Posterior vena cava (tissue), 2 donors: ENCODE measurements at places on chromosomes 2 and 18.

DNA sequence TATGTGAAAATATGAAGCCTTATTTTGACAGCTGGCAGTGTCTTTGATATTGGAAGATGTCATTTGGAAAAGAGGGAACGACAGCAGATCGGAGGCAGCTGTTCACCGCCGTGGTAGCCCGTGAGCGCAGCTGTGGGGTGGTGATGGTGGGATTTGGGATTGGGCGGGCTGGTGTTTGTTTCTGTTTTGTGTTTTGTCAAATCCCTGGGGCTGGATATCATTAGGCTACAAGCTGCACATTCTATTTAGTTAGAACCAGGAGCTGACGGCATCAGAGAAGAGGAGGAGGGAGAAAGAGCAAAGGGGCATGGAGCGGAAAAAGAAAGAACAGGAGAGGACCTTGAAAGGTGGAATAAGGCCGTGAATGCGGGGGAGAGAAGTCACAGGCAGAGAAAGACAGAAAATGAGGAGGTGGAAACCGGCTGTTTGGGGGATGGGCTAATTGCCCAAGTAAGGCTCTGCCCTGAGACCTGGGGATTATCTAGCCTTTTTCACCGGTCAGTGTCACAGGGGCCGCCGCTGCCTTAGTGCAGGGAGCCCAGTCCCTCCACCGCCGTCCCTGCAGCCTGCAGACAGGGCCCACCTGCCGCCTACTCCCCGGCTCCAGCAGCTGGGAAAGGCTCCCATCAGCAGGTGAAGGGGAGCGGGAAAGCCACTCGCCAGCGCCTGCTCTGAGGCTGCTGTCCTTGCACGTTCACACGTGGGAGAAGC, 88.0 kb downstream of the ZCCHC2 start:
- no peak for DNase-seq

DNA sequence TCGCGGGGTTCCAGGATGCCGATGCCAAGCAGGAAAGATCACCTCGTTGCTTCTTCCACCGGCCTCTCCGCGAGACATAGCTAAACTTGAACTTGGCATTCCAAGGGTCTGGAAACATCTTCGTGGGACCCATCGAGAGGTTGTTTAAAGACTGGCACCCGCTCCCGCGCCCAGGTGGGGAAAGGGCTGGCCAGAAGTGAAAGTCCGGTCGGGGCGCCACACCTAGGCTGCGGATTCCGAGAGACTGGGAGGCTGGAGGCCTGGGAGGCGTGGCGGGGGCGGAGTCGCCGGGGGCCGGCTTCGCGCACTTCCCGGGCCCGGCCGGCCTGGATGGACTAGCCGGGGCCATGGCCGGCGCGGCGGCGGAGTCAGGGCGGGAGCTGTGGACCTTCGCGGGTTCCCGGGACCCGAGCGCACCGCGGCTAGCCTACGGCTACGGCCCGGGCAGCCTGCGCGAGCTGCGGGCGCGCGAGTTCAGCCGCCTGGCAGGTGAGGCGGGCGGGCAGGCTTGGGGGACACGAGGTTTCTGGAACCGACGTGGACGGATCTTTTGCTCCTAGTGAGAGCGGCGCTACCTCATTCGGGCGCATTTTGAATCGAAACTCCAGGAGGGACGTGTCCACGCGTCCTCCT, at the start of gene MOCOS:
Gene MOCOS (plus strand): TSS at position 305 of the 633 bp plus-strand sequence. CDS start 43 bp downstream, at position 348.
- DNase-seq: peak; percentile 89

GRCh38 chr2:134399096-134399495, 145.2 kb downstream of the MGAT5 start:
- DNase-seq: no peak

GRCh38 chr2:177545143-177545542, 152.6 kb downstream of the AGPS start:
- no peak for DNase-seq

GRCh38 chr2:20484810-20485611, 38.1 kb downstream of the RHOB start:
- DNase-seq: no peak

GRCh38 chr2:3762771-3763447, 59.5 kb downstream of the DCDC2C start:
- DNase-seq: no peak

GRCh38 chr2:204575463-204575862, 30.2 kb downstream of the PARD3B start:
- no peak for DNase-seq

DNA sequence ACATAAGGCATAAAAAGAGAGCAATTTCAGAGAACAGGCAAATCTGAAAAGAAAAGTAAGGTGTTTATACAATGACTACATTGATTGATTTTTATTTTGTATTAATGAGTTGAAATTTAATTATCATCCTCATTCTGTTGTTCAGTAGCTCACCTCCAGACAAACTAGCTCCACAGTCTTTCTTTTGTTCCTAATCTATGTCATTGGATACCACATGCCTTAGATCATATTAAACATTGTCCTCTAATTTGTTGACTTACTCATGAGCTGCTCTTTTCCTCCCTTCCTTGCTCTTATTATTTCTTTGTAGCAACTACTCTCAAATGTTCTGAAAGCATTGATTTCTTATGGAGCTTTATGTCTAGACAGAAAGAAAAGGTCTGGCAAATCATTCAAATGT, 185.5 kb upstream of the ZSWIM2 start:
- DNase-seq: no peak

DNA sequence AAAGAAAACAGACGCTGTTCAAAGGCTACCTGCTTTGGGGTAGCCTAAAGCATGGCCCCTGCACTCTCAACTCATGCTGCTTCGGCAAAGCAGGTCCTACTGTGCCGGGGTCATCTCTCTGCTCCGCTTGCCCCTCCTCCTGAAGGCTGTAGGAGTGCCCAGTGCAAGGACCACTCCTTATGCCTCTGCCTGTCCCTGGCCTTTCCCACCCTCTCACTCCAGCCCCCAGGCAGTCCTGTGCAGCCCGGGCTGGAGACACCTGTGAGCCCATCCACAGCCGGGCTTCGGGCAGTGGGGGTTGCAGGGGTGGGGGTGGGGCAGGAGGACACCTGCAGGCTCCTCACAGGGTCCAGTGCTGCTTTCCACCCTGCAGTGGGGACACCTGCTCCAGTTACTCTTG, 69.1 kb downstream of the ACKR3 start:
- DNase-seq: peak; percentile 72

GRCh38 chr2:11410101-11410500, 55.9 kb downstream of the E2F6 start:
- DNase-seq: no peak

DNA sequence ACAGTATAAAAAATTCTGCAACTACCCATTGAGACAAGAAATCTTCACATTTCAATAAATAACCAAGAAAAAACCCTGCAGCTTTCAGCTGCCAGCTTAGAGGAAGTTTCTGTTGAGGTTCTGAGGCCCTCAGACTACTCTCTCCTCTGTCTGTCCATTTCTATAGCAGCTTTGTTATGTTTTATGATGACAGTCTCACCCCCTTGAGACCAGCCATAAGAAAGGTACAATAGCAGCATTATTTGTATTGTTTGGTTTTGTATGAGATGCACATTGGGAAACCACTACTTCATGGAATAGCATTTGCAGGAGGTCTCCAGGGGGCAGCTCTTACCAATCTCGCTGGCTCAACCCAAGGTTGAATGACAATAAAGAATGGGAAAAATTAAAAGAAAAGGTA, 334.6 kb upstream of the VRK2 start:
- no peak for DNase-seq

GRCh38 chr18:28189400-28190239, 12.7 kb upstream of the CDH2 start:
- DNase-seq: no peak

DNA sequence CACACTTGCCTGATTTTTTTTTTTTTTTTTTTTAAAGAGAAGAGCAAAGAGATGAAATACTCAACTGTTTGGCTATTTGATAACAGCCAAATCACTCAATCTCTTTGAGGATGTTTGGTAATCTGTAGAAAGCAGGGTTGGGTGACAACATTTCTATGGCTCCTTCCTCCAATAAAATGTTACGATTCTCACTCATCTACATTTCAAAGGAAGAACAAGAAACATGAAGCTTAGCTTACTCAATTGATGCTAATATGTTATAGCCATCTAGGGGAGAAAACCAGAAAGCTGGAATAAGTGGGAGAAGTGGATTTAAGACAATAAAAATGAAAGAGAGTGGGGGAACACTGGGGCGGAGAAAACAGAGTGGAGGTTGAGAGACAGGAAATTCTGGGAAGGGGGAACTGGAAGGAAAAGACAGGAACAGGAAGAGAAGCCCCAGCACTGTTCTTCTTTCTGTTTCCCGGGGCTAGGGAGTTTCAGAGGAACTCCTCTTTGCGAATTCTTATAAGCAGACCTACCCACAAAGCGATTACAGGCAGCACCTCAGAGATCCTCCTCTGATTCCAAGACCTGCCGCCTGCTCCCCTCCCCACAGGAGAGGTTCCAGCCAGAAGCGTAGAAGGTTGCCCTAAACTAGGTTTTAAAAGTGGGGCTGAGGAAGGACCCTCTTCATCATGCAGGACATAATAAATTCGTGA, 13.3 kb downstream of the ST3GAL5 start:
- no peak for DNase-seq

GRCh38 chr2:38440655-38441054, 63.6 kb upstream of the ATL2 start:
- peak; percentile 35 for DNase-seq

DNA sequence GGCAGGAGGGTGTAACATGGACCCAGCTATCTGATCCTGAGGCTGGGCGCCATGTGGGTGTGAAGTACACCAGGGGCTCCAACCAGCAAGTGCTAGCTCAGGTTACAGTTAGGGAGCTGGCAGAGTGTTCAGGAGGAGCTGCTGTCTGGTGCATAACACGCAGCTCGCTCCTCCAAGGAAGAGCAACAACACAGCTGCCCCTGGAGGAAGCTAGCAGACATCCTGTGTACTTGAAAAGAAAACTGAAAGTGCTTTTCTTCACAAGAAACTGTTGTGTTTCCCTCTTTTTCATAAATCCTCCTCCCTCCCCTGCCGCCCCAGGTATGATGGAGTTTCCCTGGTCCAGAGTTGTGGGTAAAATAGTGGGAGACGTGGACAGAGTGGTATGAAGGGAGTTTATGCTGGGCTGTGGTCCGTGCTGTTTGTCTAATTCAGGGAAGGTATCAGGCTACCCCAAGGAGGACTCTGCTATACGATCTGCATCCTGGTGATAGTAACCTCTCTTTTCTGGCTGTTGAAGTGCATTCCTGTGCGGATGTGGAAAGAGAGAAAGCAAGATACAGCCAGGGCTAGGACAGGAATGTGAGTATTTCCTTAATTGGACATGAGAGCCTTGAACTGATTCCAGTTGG, 6.1 kb upstream of the LBH start:
- DNase-seq: no peak

- no peak for DNase-seq
Observed at GRCh38 chr2:70832386-70832785, 3.2 kb downstream of the CD207 start.

- DNase-seq: peak; percentile 93
Observed at GRCh38 chr2:11738589-11739436, 7.6 kb upstream of the LPIN1 start.

DNA sequence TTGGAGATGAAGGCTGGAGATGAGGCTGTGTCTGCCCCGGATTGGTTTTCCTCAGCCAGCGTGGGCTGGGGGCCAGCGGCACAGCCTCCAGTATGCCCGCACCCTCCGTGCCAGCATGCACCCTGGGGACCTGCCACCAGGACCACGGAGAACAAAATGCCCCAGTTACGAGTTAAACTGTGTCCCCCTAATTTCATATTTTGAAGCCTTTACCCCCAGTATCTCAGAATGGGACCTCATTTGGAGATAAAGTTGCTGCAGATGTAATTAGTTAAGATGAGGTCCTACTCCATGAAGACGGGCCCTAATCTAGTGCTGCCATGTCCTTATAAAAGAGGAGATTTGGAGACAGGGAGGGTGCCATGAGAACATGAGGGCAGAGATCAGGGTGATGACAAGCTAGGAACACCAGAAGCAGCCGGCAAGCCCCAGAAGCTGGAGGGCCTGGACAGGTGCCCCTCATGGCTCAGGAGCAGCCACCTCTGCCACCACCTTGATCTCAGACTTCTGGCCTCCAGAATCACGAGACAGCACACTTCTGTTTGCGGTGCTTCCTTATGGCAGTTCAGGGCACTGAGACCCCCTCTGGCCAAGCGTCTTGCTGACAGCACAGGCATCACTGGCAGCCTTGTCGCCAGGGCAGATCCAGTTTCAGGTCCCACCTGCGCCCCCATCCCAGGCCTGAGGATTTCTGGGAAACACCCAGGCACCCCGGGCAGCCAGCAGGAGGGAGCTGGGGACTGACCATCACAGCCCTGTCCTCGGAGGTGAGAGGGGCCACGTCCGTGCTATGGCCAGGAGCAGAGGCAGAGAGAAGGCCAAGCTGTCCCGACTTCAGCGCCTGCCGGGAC, 29.4 kb downstream of the KIF1A start:
- peak; percentile 58 for DNase-seq

GRCh38 chr2:86136141-86136540, 30.1 kb downstream of the PTCD3 start:
- DNase-seq: no peak

DNA sequence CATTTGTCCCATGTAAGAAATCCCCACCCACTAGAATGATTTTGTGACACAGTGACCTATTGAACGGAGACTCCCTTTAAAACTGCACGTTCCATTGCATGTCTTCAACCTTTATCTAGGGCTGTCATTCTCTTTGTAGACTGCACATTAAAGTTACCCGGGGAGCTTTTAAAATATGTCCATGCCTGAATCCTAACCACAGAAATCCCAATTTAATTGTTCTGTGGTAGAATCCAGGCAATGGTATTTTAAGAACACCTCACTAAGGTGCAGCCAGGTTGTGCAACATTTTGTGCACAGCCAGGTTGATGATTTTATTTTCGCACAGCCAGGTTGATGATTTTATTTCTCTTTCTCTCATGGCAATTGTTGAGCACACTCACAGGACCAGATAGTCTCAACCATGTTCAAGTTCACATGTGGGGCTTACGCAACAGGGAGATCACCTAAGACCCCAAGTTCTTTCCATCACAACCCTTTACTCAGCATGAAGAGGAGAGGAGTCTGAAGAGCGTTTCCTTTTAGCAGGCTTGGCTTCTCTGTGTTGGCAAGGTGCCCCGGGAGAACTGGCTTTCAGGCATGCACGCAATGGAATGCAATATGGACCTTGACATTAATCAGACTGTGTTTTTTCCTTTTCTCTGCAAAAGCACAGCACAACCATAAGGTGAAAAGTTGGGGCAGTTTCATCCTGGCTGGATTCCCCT, 467.3 kb upstream of the ETAA1 start:
- DNase-seq: peak; percentile 83

- DNase-seq: no peak
Observed at GRCh38 chr2:210007895-210008294, 5.5 kb downstream of the RPE start.

DNA sequence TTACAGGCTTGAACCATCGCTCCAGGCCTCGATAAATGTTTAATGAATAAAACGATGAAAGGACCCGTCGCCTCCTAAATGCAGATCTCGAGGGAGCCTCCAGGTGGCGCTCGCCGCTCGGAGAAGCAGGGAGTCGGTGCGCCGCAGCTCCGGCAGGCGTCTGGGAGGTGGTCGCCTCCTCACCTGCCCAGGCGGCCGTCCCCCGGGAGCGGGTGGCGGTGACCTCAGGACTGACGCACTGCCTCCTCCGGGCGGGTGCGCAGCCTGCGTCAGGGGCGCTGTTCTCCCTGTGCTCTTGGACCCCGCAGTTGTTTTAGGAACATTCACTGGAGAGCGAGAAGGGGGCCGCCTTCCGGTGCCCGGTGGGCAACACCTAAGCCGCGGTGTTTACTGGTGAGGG, 38.6 kb upstream of the POLE4 start:
- peak; percentile 89 for DNase-seq
